Astrocyte (in vitro differentiated cells and primary cell): ENCODE measurements at places on chromosomes 4 and X. TPM values are rescaled to one million over a fixed set of nuclear protein-coding genes. Genes with fewer than 3 reads are reported as not detected.

- no peak for DNase-seq
These were observed 341.1 kb downstream of the RAPGEF2 start for GRCh38 chr4:159443975-159444374.

DNA sequence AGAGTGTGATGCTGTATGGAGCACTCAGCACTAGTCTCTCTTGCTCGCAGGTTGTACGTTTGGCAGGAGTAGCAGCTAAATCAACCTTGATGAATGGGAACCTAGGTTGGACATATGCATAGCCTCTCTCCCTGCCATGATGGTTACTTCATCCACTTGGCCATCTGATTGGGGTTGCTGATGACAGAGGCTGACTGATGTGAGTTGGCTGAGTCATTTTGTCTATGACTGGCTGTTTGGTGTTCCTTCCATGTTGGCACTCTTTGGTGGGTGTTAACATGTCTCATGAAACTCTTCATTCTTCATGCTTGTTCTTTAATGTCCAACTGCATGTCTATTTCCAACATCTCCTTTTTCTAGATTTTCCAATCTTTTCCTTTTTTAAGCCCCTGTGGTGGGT, 31.6 kb upstream of the SPARCL1 start:
- no peak for DNase-seq

DNA sequence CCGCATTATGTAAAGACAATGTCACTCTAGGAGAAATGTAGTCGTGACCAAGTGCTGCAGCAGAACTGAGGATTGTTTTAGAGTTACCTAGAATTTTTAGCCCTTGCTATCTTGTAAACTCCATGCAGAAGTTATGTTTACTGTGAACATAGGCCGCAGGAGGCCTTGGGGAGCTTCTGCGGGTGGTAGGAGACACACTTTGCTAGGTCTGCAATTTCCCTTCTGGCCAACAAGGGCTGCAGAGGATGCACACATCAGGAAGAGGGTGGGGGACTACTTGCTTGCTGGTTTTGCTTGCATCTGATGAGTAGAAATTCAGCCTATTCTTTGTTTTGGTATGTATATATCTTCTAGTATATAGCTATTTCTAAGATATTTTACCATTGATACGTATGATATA, 23.1 kb downstream of the BANK1 start:
- no peak for DNase-seq

DNA sequence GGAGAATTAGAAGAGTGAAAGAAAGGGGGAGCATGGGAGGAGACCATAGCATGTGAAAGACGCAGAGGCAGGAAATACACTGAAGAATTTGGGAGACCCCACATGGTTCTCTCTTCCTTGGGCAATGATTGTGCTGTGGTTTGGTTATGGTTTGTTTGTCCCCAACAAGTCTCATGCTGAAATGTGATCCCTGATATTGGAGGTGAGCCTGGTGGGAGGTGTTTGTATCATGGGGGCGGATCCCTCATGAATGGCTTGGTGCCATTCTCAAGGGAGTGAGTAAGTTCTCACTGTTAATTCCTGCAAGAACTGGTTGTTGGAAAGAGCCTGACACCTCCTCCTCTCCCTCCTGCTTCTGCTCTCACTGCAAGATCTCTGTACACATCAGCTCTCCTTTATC, 78.6 kb upstream of the RAI2 start:
- no peak for DNase-seq

- DNase-seq = no peak
These were observed 77.7 kb upstream of the ATP6AP2 start for GRCh38 chrX:40503094-40503493.

DNA sequence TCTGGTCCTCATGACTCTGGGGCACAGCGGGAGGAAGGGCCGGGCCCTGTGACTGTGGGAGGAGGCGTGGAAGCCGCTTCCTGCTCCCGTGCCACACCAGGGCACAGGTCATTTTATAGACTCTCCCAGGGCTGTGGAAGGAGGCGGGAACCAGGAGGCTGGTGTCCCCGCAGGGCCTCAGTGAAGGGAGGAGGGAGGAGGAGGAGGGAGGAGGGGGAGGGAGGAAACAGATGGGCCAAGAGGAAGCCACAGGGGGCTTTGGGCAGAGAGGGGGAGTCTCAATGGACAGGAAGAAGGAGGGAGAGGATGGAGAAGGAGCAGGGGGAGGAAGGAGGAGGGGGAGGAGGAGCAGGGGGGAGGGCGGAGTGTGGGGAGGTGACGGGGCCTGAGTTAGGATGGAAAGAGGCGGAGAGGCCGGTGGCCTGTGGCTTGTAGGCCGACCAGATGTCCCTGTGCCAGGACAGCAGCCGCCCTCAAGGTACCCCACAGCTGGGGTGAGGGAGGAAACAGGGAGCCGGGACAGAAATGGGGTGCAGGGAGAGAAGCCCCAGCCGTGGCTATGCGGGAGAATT, 6.2 kb upstream of the PLCXD1 start:
- DNase-seq = no peak

GRCh38 chr4:74426101-74426500, 18.8 kb upstream of the AREG start:
- DNase-seq = no peak

DNA sequence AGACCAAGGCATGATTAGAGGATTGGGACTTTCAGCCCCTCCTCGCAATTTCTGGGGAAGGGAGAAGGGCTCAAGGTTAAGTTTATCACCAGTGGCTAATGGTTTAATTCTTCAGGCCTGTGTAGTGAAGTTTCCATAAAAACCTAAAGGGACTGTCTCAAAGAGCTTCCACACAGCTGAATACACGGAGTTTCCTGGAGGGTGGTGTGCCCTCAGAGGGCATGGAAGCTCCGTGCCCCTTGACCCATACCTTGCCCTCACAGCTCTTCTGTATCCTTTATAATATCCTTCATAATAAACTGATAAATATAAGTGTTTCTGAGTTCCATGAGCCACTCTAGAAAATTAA, 66.6 kb upstream of the DDX60 start:
- DNase-seq = no peak

DNA sequence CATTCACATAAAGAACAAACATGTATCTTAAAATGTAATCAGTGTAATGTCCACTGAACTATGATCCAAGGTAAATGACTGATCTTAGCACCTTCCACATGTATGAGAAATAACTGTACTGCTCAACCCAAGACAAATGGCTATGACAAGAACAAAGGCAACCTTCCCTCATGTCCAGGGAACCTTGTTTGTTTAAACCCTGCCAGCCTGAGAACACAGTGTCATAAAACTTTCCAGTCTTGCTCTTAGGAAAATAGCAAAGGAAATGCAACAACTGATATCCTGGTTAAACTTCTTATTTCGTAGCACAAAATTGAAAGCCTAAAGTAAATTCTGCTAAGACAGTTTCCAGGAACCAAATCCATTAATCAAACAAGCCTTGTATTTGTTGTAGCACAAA, 494.3 kb downstream of the IL15 start:
- DNase-seq = no peak

GRCh38 chrX:155148724-155149537, 67.3 kb upstream of the VBP1 start:
- no peak for DNase-seq

DNA sequence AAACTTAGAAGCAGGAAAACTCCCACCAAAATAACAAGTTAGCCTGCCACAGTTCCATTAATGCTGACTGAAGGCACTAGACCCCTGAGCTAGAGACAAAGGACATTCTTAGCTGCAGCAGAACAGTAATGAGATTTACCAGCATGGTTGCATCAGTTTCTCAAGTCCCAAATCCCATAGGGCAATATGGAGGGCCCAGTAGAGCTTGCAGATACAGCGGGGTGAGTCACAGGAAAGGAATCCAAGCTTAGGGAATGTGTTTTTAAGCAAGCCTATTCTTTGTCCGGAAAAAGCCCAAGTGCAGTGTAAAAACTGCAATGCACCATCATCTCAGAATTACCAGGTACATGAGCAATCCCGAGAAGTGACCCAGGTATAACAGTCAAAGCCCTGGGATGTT, 51.3 kb upstream of the EXOC1L start:
- DNase-seq = peak; percentile 64

DNA sequence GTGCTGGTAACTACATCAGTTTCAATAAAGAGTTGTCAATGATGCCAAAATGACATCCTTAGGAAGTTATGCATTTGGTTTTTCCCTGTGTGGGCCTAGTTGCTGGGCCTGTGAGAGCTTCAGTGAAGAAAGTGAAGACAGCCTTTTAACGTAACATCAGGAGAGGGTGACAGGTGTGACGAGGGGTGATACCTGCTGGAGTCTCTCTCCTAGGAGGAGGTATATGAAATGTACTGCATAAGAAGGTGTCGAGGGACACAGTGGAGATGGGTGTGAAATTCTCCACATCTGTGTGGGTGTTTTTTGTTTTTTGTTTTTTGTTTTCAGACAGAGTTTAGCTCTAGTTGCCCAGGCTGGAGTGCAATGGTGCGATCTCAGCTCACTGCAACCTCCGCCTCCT, 49.2 kb downstream of the EVC start:
- DNase-seq = no peak

DNA sequence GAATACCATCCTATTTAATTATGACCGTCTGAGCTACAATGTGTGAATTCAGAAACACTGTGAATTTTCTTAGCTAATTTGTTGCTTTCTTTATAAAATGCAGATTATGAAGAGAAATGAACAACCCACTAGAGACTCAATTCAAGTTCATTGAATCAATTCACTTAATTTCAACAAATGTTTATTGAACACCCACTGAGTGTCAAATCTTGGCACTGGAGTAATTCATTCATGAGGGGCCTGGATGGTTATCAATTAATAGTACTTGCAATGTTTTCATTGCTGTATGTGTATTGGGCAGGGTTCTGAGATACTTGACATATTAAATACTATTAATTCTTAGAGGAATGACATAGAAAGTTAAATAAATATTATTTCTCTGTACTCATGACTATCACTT, 789.4 kb downstream of the STPG2 start:
- DNase-seq = no peak

DNA sequence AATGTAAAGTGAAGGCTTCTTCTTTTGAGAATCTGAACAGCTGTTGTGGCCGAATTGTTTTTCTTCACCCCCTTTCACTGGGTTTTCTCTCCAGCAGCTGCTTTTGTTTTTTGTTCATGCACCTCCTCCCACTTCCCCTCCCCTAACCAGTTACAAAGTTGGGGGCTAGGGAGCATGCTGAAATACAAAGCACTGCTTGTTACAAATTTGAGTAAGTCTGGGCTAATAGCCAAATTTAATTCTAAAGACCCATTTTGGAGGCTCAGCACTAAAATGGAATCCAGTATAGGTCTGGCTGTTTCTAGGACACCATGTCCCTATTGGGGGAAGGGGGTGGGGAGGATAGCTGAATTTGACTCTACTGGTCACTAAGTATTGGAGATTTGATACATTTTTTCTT, 89.2 kb upstream of the GPM6B start:
- no peak for DNase-seq

- no peak for DNase-seq
These were observed 1.1 kb downstream of the MOB1B start for GRCh38 chr4:70903291-70903603.

GRCh38 chr4:7831330-7831729, 108.3 kb downstream of the AFAP1 start:
- DNase-seq = peak; percentile 92

- DNase-seq = no peak
These were observed 217.5 kb downstream of the VEGFC start for GRCh38 chr4:176575141-176575730.

- DNase-seq = peak; percentile 16
These were observed 146.3 kb downstream of the GRIA3 start for GRCh38 chrX:123330229-123330942.

DNA sequence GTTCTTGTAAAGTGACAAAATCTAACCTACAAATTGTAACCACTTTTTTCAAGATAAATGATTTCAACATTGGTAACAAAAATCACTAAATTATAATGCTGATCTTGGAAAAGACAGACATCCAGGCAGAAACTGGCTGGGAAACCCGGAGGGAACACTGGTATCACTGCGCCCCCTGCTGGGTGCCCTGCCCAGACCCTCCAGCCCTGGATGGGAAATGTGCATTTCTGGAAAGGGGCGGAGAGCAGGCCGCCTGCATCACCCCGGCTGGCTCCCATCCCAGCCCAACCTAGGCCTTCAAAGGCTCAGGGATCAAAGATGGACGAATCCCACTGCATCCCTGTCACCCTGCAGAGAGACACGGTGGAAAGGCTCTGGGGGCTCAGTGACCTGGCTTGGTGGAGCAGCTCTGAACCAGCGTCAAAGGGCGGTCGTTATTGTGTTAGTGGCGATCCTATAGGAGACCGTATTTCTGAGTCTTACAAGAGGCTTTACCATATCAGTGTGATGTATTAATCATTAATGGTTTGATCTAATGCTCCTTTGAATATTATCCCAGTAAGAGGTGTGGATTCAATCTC, 37.3 kb downstream of the ACOX3 start:
- DNase-seq = peak; percentile 39

GRCh38 chr4:115234405-115235093, 121.1 kb upstream of the NDST4 start:
- no peak for DNase-seq

- peak; percentile 16 for DNase-seq
These were observed 1.4 kb upstream of the RPS6KA3 start for GRCh38 chrX:20267931-20268701.

DNA sequence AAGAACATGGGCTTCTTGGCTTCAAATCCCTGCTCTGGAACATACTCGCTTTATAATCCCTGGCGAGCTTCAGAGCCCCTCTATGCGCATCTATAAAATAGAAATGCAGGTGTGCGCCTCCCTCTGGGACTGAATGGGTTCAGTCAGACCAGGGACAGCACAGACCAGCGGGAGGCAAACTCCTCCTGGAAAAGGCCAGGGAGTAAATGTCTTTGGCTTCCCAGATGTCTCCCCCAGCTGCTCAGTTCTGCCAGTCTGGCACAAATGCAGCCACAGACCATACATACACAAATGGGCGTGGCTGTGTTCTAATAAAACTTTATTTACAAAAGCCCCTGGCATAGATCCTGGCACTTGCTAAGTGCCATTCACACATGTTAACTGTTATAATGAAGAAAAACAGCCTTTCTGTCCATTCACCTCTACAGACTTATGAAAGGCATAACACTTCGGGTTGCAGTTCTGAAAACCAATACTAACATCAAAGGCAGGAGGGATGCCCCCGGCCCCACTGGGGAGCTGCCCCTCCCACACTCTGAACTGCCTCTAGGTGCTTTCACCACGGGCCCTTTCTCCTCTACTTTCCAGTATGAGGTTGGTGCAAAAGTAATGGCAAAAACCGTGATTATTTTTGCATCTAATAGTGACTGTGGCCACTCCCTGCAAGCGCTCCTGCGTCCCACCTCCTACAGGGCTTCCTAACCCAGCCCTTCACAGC, 4.6 kb downstream of the JAKMIP1 start:
- DNase-seq = no peak

- DNase-seq = no peak
These were observed 1360.0 kb downstream of the TECRL start for GRCh38 chr4:63049278-63049677.

Gene HSFX1
- total RNA-seq = 0.75 and 1.5 TPM in 2 replicates

Gene PFKFB1
- 0.34 TPM in 1 of 2 replicates, not detected in the other for total RNA-seq

Gene PALLD
- 498 and 551 TPM in 2 replicates for total RNA-seq

Gene SRPX
- 60.1 and 67.7 TPM in 2 replicates for total RNA-seq

Gene CT55
- total RNA-seq = not detected in 2 replicates

Gene ARSJ
- 60.1 and 66.5 TPM in 2 replicates for total RNA-seq

Gene UFSP2
- total RNA-seq = 21.8 and 27.5 TPM in 2 replicates

Gene RAB40AL
- total RNA-seq = 0.25 TPM in 1 of 2 replicates, not detected in the other

Gene ATP10D
- 69.6 and 75.8 TPM in 2 replicates for total RNA-seq

Gene TMEM144
- total RNA-seq = 5.6 and 7.6 TPM in 2 replicates

Gene GUCY1B1
- 1.5 and 2.5 TPM in 2 replicates for total RNA-seq
